ENCODE measurements at places on chromosomes 3 and 15.

- no peak for DNase-seq
These were observed 692 bp downstream of the UBE2E2 start for GRCh38 chr3:23203708-23204330.

GRCh38 chr15:42363942-42364341 is 4.6 kb downstream of the CAPN3 start:
- no peak for DNase-seq

GRCh38 chr3:143707848-143708247 is 140.4 kb downstream of the SLC9A9 start:
- no peak for DNase-seq

DNA sequence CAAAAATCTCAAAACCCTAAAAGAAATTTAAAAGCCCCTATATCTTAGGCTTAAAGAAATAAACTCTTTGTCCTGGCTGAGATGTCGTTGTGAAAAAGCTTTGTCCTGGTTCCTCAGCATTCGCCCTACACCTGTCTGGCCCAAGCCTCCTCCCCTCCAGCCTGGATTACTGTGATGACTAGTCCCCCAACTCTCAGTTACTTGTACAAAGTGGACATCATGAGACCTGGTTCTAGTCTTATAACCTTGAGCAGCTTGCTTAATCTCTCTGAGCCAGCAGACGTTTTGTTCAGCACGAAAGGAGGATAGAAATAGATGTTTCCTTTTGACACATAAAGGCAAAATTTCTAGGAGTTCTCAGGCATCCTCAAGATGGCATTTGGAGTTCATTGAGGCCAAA is 51.6 kb downstream of the FILIP1L start:
- no peak for DNase-seq

- no peak for DNase-seq
These were observed 695.7 kb downstream of the NAALADL2 start for GRCh38 chr3:175554801-175555200.

DNA sequence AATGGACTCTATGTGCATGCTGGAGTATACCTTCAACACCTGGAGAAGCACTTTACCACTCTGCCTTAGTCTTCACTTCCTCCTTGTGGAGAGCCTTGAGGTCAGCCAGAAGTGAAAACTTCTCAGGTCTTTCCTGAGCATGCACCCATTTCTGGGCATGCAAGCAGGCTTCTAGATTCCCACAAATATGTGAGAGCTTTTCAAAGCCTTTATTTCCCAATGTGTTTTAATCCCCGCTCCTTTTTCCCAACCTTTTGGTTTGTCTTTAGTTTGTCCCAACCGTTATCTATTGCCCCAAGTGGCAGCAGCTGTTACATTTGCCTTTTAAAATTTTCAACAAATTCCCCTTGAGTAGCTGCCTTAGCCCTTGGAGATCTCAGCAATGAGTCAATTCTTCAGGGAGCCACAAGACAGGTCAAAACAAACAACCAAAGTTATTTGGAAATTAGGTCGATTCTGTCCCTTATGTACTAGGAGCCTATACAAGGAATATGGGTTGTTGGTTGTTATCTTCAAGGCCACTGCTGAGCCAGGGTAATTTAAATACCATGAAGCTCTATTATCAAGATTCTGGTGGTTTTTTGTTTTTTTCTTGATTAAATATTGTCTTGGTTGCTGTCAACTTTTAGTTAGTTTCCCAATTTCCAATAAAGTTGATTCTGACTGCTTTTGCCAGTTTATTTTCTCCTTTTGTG is 44.4 kb downstream of the LSM3 start:
- no peak for DNase-seq

GRCh38 chr3:965826-966225 is 127.0 kb upstream of the CNTN6 start:
- no peak for DNase-seq

- DNase-seq, result no peak
These were observed 38.6 kb upstream of the HACD2 start for GRCh38 chr3:123623346-123623880.

DNA sequence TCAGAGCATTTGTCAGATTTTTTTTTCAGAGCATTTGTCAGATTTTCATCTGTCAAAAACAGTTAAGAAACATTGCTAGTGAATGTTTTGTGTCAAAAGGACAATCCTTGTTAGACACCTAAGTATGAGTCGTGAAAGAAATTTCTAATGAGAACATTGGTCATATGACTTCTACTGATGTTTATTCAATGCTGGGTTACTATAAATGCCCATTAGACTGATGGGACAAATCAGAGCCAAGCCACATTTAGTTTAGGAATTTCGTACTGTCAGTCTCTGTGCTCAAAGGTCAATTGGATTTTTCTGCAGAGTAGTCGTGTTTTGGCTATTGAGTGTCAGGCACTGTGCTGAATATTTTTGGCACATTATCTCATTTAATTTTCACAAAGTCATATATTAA is 31.6 kb downstream of the TSC22D2 start:
- DNase-seq, result no peak

DNA sequence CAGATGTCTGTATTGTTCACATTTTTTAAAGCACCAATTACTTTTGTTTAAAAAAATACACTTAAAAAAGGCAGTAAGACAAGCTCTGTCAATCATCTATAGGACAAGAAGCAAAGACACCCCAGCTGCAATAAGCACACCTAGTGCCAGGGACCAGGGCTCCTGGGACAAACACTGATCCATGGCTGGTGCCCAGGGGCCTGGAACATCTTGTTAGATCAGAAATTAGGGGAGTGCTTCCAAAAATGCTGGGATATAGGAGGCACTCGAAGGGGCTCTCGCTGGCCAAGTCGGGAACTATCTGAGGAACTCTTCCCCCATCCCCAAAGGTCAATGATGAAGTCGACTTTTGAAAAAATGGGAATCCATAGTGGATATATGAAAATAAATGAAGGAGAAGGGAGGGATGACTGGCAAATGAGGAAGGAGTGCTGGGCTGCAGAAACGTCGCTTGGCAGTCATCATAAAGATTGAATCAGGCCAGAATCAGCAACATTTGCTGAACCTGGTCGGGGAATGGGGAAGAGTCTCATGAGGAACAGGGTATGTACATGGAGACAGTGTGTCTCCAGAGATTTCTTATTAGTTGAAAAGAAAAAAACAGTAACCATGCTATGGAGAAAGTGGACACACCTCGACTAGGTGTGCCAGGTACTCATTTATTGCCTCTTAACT is 28.5 kb downstream of the TSPAN3 start:
- DNase-seq, result no peak

GRCh38 chr3:134325706-134326105 is 48.5 kb downstream of the AMOTL2 start:
- DNase-seq, result no peak

GRCh38 chr3:184373422-184373821 is 4.6 kb downstream of the THPO start:
- DNase-seq, result no peak

- DNase-seq, result no peak
These were observed 312.1 kb downstream of the ARRDC4 start for GRCh38 chr15:98272625-98273024.

DNA sequence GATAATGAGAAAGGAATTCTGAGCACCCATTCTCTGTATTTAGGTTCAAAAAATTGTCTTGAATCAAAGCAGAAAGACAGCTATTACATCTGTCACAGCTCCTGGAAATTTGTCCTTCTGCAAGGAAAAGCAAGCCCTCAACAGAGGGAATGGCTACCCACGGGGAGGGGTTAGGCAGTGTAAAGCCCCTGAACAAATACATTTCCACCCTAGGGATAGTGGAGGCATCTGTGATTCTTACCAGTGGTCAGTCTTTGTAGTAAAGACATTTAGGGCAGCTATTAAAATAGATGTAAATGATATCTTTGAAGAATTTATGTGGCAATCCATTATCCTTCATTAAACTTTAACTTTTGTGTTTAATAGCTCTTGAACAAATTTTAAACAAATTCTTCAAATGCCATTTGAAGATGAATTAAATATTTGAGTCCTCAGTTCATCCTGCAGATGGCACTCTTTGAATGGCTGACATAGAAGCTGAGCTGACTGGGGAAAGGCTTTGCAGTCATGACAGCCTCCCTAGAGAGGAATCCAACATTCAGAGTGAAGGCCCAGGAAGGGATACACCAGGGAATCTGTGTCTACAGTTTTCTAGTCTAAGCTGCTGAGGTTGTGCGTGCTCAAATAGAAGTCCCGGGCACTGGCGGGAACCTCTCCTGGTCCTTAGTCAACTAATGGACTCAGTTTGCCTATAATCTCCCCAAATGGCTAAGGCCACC is 359.7 kb upstream of the ROPN1 start:
- DNase-seq, result peak; percentile 7

GRCh38 chr3:72246685-72247084 is 461.7 kb upstream of the PROK2 start:
- DNase-seq, result no peak

DNA sequence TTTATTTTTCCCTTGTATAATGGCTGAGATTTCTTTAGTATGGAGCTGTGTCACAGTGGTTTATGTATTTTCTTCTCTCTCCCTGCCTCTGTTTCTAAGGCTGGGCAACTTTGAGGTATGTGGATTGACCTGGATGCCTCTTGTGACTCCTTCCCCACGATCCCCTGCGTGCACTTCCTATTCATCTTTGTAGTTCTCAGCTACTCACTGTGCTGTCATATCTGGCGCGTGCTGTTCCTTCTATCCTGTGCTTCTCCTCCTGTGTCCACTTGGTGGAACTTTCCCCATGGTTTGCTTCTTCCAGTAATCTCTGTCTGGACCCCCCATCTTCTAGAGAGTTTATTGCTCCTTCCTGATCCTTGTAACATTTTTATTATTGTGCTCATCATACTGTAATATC is 97.3 kb downstream of the AKAP13 start:
- no peak for DNase-seq

- no peak for DNase-seq
These were observed 51.1 kb downstream of the CEP70 start for GRCh38 chr3:138542977-138543376.

GRCh38 chr3:138135146-138135832 is 3.1 kb upstream of the A4GNT start:
- no peak for DNase-seq

DNA sequence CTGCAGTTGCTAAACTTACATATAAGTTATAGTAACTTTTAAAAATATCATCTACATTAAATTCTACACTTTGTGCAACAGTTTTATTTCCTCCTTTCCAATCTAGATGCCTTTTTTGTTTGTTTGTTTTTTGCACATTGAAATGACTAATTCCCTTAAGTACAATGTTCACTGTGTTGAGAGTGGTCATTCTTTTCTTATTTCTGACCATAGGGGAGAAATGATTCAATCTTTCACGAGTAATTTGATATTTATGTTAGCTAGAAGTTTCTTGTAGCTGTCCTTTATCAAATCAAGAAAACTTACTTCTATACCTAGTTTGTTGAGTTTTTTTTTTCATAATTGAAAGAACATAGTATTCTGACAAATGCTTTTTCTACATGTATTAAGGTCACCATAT is 85.0 kb upstream of the CBLB start:
- no peak for DNase-seq

DNA sequence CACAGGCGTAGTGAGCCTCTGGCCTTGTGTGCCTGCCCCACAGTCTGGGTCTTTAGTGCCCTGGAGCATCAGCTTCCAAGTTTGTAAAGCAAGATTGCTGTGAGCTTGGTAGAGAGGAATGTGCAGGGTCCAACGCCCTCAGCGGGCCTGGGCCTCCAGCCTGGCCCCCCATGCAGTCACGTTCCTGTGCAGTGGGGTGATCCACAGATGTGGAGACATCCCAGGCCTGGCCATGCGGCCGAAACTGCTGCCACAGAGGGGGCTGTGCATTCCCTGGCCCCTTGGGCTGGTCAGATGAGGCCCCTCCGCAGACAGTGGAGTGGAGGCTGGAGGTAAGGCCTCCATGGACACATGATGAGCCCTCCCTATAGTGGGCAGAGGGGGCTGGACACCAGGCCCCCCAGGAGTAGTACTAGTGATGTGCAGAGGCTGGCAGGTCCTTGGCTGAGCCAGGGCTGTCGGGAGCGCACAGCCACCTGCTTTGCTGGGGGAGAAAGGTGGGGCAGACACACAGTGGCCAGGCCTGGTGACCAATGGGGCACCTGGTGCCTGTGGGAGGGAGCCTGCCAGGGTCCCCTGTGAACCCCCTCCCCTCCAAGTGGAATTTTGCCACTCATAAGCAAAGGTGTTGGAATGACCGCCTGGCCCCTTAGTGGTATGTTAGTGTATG is 71.5 kb downstream of the EFCAB12 start:
- DNase-seq, result no peak

DNA sequence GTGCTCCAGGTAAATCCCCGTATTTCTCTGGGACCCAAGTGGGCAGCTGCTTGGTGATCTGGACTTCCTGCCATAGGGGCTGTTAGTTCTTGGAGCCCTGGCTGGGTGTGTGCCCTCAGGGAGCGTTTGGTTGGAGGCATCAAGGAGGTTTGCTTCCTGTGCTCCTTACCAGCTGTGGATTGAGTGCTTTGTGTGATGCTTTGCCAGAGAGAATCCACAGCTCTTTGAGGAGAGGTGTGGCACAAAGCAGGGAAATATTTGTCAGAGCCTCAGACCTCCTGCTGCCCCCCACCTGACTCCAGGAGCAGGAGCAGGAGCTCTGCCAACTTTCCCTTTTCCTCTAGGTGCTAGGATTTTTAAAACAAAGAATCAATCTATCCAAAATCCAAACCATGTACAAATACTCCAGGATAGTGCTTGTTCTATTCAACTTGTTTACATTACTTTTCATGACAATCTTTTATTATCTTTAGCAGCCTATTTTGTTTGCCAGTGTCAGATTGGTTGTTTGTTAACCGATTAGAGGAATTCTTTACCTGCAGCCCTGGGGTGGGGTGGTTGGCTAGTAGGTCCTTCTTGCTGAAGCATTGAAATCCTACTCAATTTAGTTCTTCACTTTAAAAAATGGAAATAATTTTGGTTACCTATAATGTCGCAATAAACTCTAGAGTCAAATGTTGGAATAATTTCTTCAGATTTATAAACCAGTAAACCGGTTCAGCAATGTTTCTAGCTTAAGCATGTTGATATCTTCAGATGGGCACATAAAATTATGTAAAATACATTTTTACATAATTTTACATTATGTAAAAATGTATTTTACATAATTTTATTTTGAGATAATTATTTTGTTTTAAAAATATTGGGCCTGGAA is 2.5 kb downstream of the CTDSPL start:
- DNase-seq, result no peak

DNA sequence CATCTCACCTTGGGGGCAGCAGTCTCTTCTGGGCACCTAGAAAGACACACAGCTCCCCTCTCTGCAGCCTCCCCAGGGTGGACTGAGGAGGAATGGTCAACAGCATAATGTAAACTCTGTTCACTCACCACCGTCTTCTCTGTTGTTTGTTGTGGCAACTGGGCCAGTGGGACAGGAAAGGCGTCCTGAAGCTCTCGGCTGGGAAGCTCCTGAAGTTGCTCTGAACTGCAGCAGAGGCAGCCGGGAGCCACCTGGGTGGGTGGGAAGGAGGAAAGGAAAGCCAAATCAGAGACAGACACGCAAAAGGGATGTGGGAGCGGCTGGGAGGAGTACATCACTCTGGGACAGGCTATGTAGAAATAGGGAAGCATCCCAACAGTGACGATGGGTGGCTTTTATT is 52.7 kb downstream of the MYLK start:
- no peak for DNase-seq
